Stimulated activated CD8-positive, alpha-beta memory T cell treated with anti-CD3 and anti-CD28 coated beads, Interleukin-4, amount 100 ng/mL, for 1 hour (primary cell): ENCODE measurements at places on chromosomes 6 and 20.

- DNase-seq, result no peak
These were observed 47.5 kb upstream of the BCLAF1 start for GRCh38 chr6:136337121-136337520.

GRCh38 chr6:50410579-50410978 is 302.7 kb upstream of the TFAP2D start:
- DNase-seq, result no peak

DNA sequence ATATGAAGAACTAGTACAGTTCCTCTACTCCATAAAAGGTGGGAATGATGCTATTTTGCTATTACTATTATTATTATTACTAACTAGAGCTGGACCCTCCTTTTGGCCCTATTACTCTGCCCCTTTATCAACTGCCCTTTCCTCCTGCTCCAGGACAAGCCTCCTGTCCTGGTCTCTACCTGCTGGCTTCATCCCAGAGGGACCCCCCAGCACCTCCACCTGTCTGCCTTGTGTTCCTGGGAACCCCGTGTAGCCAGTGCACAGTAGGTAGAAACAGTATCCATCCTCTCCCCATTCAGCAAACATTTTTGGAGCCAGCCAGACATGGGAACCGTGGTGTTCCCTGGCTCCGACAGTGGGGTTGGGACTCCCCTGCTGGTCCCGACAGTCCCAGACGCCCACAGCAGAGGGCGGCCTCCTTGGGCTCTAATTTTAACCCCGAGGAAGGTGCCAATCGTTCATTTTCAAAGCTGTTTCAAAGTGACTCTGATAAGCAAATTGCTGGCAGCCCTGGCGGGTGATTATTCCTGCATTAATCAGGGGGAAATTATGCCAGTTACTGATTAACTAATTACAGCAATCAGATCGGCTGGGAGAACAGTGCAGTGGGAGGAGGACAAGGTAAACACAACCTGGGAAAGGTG is 44.2 kb upstream of the MDGA1 start:
- no peak for DNase-seq

DNA sequence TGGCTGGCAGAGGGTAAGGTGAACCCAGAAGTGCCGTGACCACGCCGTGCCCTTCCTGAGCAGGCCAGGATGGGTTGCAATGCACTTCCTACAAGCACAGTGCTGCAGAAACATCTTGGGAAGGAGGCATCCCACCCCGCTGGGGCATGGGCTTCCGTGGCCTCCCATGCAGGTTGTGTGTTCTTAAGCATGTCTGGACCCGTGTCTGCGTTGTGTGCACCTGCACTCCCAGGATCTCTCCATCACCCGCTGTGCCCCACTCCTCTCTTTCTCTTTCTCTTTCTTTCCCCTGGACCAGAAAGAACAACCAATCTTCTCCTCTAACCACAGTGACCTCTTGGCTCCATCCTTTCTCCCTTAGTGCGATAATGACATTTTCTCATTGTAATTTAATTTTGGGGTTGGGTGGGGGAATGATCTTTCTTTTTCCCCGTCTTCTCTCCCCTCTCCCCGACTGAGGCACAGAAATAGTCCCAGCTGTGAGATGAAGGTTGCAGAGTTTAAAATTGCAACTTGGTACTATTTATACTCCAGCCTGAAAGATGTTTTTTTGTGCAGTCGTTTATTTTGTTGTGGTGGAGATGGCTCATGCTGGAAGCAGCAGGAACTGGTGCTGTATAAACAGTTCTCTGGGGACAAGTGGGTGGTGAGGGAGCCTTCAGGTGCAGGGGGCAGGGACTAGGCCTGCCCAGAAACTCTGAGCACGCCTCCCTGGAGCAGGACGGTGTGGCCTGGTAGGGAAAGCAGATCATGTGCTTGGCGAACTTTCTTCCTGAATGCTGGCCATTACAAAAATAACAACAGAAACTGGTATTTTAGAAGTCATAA is 20.5 kb downstream of the BCAS4 start:
- no peak for DNase-seq

DNA sequence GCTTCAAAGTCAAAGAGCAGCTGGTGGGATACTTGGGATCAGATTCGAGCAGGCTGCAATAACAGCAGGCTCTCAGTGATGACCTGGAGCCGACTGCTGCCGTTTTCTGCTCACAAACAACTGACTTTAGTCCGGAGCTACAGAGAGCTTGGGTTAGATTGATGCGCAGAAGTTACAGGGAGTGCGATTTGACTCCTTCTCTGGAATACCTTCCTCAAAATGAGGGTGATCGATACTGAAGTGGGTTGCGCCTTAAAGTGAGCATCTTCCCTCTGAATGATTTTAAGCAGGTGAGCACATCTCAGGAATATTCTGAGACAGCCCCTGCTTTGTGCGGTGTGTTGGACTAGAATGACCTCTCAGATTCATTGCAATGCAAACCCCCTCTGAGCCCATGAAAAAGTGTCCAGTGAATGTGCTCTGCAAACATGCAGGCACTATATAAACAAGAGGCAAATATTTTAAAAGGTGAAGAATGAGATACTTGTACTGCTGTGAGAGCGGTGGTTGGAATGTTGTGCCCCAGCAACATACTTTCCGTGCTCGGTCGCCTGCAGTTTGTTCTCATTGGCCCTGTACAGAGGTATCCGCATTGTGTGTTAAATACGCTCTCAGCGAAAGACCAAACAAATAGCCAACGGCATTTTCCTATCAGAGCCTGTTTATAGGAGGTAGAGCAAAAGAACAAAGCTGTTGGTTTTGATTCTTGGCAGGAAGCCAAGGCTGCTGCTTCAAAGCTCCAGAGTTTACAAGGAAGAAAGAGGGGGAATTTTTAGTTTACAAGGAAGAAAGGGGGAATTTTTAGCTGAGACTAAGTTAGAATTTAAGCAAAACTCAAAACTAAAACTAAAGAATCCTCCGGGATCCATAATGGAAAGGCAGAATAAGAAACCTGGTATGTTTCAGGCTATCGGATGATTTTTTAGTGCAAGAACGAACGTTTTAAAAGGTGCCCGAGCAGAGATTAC is 67.7 kb downstream of the PHACTR2 start:
- DNase-seq, result no peak

- DNase-seq, result no peak
These were observed 35.4 kb upstream of the FOXA2 start for GRCh38 chr20:22619806-22620205.

- no peak for DNase-seq
These were observed 12.8 kb downstream of the KIAA0408 start for GRCh38 chr6:127446356-127446755.

DNA sequence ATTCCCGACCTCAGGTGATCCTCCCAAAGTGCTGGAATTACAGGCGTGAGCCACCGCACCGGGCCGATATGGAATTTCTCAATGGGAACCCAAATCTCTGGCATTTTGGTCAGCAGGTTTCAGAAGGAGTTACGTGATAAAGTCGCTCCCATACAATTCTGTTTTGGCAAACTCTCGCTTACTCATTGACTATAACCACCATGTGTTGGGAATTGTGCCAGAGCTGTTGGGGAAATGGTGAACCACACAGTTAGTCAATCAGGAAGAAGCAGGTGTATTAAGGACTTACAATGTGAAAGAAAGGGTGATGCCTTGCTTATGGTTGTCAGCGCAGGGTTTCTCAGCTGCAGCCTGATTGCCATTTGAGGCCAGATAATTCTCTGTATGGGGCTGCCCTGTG is 410.5 kb downstream of the QKI start:
- DNase-seq, result no peak

- DNase-seq, result no peak
These were observed 26.5 kb downstream of the GHRH start for GRCh38 chr20:37235065-37235464.

GRCh38 chr6:166415833-166416347 is 33.1 kb upstream of the MPC1 start:
- DNase-seq, result no peak

DNA sequence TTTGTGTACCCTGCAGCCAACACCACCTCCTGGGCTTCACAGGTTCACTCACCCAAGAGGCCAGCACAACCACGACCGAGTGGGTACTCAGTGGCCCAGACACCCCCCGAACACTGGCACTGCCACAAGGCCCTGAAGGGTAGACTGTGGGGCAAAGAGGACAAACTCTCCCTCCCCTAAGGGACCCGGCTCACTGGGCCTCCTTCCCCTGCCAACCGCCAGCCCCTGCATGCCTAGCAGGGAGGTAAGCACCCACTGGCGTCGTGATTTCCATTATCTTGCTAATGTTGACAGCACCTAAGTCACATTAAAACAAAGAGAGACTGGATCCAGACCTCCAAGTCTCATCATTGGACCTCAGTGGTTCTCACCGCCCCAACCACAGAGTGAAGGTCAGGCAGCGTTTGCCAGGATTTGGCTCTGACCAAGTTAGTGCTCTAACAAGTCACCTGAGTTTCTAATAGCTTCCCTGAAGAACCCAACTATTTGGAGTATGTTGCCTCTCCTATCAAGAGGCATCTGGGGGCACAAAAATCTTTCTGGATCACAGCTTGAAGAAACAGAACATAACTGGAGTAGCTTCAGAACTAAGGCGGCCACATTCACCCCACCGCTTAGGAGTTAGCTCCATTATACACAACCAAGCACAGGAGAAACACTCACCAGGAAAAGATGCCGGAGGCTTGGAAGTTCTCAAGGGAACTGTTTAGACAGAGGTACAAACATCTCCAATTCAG is 14.0 kb upstream of the APMAP start:
- DNase-seq, result no peak

DNA sequence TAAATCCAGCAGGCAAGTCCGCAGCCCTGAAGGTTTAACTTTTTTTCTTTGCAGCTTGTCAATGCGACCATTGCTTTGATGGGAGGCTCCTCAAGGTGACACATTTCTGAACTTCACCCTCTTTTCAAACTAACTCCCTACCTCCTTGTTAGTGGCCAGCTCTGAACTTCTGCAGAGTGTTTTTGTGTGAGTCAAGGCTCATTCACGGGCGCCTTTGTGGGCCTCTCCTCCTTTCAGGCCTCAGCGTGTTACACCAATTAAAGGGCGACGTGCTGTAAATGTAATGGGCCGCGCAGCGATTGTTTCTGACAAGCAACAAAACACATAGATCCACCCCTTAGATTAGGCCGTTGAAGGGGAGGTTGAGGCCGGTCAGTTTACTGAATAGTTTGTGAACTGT is 45.5 kb upstream of the NR2E1 start:
- DNase-seq, result no peak

- DNase-seq, result no peak
These were observed 18.8 kb downstream of the ARHGAP18 start for GRCh38 chr6:129691043-129691640.
